ENCODE measurements at places on chromosomes 4 and X.
A peak's percentile ranks its signal among the peaks of the same experiment; 100 is the strongest.

DNA sequence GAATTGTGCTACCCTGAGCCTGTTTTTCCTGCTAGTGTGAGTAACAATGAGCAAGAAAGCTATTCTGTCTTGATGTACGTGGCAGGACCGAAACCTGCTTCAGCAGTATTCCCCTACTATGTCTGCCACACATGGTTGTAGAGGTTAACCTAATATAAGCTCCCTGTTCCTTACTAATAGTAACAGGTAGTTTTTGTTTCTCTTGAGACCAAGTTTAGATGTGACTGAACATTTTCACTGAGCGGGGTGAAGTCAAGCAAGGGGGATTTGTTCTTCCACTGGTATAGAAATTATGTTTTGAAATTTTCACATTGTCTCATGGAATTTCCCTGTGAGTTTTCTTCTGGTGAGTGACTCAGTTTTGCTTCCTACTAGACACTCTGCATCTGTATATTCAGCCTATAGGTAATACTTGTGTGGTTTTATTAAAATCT lies 37.3 kb downstream of the RRAGB start:
- DNase-seq: no peak

- DNase-seq: no peak
Measured at GRCh38 chr4:105274504-105274903, 127.8 kb downstream of the TET2 start.

DNA sequence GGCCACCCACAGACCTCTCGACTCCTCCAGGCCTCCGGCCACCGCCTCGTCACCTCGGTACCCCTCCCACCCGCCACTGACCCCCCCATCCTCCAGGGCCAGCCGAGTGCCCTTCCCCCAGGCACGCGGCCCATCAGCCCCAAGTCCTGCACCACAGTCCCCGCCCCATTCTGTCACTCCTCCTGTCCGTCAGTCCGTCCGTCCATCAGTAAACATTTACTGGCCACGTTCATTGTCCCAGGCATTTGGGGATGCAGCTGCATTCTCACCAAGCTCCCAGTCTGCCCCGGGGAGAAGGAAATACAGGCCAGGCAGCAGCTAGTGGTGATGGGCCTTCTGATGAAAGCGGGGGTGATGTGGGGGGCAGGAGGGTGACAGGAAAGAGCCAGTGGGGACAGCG lies 35.3 kb upstream of the FGFR3 start:
- DNase-seq: no peak

GRCh38 chr4:139920486-139921002 lies 233.4 kb downstream of the MAML3 start:
- DNase-seq: no peak

DNA sequence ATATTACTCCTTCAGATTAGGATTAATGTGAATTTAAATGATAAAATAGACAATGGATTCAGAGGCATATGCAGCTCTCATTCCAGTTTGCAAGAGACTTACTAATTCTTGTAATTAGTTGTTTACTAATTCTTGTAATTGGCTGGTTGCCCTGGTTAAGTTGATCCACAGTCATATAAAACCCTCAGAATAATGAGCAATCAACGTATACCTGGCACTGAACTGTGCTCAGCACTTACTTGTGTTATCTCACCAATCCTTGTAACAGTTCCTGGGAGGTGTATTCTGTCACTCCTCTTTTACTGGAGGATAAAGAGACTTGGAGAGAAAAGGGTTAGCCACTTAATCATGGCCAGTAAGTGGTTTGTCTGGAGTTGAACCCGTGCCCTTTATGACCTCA lies 10.5 kb downstream of the HERC5 start:
- DNase-seq: no peak

- no peak for DNase-seq
Measured at GRCh38 chr4:181613200-181613599, 630.0 kb upstream of the TENM3 start.

DNA sequence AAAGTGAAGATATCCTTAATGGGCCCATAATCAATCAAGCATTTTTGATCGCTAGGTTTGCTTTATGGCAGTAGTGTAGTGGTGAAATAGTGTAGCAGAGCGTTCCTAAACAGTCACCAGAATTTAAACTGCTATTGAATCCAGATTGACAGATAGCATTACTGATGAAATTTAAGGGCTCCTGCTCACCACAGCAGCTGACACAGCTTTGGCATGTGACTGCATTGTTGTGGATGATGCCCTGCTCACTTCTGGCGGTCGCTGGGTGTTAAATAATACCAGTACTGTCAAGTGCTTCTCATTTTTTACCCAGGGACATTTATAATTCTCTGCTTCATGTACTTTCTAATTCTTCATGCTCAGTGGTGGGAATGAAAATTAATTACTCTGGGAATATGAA lies 102.0 kb upstream of the ARHGAP24 start:
- no peak for DNase-seq

DNA sequence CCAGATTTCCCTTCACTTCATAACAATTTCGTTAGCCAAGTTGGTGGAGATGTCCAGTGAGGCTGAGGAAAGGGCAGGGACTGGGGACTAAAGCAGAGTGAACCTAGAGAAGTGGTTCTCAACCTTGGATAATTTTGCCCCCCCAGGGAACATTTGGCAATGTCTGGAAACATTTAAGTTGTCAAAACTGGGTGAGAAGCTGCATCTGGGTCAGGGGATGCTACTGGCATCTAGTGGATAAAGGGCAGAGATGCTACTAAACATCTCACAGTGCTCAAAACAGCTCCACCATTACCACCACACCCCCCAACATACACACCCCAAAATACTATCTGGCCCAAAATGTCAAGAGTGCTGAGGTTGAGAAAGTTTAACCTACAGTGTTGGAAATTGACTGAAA lies 32.0 kb upstream of the FGF16 start:
- no peak for DNase-seq

DNA sequence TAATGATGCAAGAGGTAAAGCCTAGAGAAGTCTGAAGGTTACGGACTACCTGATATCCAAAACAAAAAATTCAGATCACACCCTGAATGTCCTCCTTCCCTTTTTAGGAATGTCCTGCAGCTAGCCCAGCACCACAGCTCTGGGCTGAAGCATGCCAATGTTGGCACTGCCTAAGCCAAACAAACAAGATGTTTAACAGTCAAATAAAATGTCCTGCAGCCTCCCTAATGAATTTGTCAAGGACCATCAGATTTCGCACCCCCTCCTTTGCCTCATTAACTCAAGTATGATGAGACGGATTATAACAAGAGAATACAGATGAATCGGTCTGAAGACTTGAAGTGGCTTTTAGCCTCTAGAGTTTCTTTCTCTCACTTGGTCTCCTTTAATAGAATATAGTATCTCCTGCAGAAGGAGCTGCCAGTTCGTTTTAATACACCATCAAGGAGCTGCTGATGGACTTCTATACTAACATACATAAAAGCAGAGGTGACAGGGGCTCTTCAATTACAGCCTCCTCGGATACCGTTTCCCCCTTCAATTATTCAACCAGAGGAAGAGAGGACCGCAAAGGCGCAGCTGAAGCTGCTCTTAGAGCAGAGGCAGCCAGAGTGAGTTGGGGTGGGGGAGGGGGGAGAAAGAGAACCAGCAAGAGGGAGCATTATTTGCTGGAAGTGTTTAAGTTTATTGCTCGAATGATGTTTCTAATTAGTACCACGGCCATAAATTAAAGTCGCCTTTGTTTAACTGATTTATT lies 3.0 kb upstream of the MAB21L2 start:
- peak; percentile 89 for DNase-seq

- DNase-seq: no peak
Measured at GRCh38 chr4:147368948-147369347, 111.9 kb upstream of the EDNRA start.

- DNase-seq: no peak
Measured at GRCh38 chrX:144840616-144841015, 406.7 kb upstream of the SPANXN1 start.

DNA sequence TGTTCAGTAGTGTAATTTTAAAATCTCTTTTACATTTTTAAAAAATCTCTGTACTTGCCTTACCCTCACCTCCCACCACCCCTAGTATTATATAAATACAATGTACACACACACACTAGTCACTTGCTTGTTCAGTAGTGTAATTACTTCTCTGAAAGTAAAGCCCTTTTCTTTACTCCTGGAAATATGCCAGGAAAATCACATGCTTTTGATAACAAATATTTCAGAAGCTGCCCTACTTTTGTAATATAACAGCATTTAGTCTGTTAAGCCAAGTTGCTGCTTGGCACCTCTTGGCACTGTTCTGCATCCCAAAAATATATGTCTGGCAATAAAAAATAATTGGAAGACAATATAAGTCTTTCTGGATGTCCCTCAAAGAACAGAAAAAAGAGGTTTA lies 172.8 kb upstream of the APOOL start:
- no peak for DNase-seq

- DNase-seq: no peak
Measured at GRCh38 chrX:20498851-20499635, 232.3 kb upstream of the RPS6KA3 start.

DNA sequence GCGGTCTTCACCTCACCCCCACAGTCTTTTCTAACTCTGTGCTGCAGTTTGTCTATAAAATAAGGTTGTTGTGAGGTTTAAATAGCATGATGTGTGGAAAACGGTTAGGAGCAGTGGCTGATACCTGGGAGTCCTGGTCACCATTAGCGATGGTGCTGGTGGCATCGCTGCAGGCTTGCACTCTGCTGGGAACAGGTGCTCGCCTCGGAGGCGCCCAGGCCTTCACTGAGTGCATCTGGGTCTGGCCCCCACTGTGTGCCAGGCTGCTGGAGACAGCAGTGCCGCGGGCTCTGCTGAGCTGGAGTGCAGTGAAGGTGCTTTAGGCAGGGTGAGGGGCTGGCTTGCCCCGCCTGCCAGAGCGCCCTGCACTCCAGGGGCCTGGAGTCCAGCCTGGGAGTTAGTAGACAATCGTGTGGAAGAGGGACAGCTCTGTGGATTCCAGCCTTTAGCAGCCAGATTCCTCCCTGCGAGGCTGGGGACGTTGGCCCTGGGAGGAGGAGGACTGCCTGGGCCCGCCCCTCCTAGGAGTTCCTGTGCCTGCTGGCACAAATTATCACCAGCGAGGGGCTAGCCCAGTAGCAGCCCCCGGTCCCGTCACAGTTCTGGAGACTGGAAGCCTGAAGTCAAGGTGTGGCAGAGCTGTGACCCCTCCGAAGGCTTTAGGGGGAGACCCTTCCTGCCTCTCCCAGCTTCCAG lies 7.3 kb downstream of the RGS12 start:
- no peak for DNase-seq
